Stimulated activated CD4-positive, alpha-beta T cell treated with anti-CD3 and anti-CD28 coated beads, TNF-alpha, amount 100 ng/mL, for 48 hours (primary cell): ENCODE measurements at places on chromosomes 4 and X.

- no peak for DNase-seq
These were observed 135.1 kb downstream of the REPS2 start for GRCh38 chrX:17081511-17081910.

- no peak for DNase-seq
These were observed 41.7 kb downstream of the RPGR start for GRCh38 chrX:38285649-38286048.

- DNase-seq, result no peak
These were observed 19.2 kb downstream of the LAMTOR3 start for GRCh38 chr4:99875071-99875470.

GRCh38 chr4:24070117-24070516, 180.3 kb upstream of the PPARGC1A start:
- no peak for DNase-seq

GRCh38 chr4:8079031-8079885, 79.4 kb downstream of the ABLIM2 start:
- no peak for DNase-seq

- DNase-seq, result no peak
These were observed 98.4 kb downstream of the ZNF827 start for GRCh38 chr4:145840162-145840768.

DNA sequence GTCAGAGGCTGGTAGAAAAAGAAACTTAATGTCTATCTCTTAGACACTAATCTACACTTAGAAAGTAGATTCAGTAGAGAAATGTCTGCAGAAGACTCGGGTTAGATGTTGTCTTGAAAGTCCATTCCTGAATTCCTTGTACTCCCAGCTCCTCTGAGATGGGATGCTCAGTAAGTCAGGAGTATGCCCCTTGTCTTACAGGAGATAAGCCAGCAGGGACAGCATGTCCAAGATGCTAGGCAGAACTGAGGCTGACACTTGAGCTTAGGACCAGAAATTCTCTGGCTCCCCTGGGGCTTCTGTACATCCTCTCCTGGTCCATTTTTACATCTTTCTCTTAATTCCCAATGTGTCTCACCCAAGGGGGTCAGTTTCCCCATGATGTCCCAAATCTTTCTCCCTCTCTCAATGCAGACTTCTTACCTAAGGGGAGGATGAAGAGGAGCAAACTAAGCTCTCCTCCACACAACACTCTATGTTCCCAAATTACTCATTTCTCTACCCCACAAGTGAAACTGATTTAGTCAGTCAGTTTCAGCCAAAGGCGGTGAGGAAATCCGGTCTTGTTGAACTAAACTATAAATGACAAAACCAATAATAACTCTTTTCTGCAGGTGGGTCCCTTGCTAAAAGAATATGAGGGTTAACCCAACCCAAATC, 558.2 kb upstream of the DIPK2B start:
- DNase-seq, result no peak

- no peak for DNase-seq
These were observed 46.1 kb downstream of the SORCS2 start for GRCh38 chr4:7238300-7238960.

DNA sequence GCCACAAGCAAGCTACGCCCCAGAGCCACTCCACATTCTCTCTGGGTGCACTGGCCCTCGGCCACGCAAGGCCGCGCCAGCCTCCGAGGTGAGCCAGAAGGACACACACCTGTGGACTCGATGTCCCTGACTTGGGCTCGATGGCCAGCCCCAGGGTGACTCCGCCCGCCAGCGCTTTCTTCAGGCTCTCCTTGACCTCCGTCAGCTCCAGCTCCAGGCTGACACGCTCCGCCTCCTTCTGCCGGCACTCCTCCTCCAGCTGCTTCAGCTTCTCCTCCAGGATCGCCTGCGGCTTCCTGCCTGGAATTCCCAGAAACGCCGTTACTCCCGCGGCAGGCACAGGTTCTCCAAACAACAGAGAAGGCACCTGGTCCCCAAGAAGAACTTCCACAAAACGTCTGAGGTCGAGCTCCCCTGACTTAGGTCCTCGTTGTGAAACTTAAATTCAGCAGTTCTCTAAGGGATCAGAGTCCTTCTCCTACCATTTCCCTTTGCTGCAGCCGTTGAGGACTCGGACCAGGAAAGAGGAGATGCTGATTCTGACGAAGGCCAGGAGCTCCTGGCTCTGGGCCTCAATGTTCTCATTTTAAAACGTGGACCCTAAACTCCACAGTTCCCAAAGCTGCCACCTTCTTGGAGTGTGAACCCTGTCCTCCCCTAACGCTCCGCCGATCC, 166.8 kb downstream of the AFAP1 start:
- no peak for DNase-seq

DNA sequence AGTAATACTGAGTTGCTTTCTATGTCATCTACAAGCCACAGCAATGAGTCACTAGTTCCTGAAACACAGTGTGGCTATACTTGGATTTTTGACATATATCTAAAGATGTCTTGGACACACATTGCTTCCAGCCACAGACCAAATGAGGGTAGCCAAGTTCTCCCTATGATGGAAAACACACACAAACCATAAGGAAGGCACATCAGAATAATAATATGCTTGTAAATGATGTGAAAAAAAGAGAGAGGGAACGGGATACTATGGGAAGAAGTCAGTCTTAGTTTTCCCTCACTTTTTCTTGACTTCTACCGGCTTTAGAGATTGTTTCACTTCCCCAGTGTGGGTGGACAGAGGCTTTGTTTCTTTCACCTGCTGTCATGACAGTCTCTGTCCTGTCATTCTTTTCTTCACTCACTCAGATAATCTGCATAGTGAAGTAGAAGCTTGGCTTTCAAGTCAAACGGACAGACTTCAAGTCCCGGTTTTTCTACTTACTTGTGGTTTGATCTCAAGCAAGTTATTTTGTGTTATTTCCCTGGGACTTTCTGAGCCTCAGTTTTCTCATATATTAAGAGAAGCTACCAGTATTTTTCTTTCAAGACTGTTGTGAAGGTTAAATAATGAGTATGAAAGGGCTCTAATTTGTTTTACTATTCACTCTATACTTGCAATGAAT, 34.7 kb downstream of the P2RY10 start:
- DNase-seq, result no peak

GRCh38 chrX:37834937-37835336, 12.4 kb downstream of the DYNLT3 start:
- DNase-seq, result no peak

GRCh38 chr4:177116161-177116560, 193.5 kb upstream of the NEIL3 start:
- DNase-seq, result no peak

GRCh38 chr4:132865458-132865857, 283.6 kb upstream of the PCDH10 start:
- no peak for DNase-seq

- DNase-seq, result no peak
These were observed 461.2 kb downstream of the KCTD8 start for GRCh38 chr4:43987331-43987944.

- DNase-seq, result no peak
These were observed 53.4 kb upstream of the PITX2 start for GRCh38 chr4:110676241-110676640.

GRCh38 chrX:42933187-42933586, 155.2 kb upstream of the PPP1R2C start:
- no peak for DNase-seq

DNA sequence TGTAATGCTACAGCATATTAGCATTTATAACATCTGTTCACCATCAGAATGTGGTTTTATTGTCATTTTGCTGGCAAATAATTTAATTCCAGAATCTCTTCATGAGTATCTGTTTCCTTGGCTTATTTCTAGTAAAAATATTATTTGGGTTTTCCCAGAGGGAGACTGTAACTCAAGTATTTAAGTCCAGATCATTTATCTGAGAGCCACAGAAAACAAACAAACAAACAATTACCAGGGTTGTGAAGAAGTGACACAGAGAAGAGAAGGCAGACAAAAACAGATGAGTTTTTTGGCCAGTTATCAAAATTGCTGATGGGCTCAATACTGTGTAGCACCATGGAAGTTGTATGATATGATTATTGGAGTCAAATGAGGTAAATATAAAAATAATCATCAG, 515.1 kb downstream of the TECRL start:
- DNase-seq, result no peak

DNA sequence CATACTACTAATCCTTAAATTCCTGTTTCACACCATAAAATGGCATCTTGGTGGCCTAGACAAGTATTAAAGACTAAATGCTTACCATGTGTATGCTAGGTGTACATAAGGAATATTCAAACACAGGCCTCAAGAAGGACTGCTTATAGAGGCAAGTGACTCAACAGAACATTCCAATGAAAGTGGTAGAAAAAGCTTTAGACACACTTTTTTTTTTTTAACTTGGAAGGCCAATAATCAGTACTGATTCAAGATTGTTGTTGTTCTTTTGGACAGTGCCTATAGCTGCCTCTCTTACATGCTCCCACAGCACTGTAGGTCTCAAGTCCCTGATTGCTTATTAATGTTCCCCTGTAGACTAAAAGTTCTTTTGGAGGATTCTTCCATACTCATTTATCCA, 77.6 kb downstream of the FBXL5 start:
- no peak for DNase-seq

GRCh38 chrX:41332408-41333002, 1.5 kb upstream of the DDX3X start:
- DNase-seq, result no peak

DNA sequence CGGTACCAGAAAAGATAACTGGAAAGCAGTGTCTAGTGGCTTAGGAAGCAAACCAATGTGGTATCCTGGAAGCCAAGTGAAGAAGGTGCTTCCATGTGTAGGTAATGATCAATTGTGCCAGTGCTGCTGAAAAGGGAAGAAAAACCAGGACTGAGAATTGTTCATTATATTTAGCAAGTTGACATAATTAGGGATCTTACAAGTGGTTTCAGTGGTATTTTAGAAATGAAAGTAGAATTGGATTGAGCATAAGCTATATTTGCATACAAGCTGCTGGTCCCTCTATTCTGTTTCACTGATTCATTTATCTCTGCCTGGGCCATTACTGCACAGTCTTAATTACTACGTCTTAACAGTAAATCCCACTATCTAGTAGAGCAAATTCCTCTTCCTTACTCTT, 32.3 kb downstream of the PRDM8 start:
- no peak for DNase-seq
